ENCODE measurements at places on chromosomes 3 and 15.

DNA sequence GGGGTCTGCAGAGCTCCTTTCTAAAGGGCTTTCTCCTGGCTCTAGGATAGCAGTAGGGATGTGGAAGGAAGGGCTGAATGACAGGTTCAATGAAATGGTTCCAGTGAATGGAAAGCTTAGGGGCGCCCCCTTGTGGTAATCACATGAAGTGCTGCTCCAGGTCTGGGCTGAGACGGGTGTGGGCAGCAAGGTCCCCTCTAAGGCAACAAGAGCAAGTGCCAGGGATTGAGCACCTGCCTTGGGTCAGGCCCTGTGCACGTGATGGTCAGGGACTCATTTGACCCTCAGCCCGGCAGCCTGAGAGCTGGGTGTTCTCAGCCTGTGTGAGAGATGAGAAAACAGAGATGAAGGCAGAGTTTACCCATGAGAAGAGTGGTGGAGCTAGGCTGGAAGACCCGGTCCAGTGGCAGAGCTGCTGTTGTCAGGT, 12.1 kb upstream of the CX3CR1 start:
- peak; percentile 47 for DNase-seq

- no peak for DNase-seq
Observed at GRCh38 chr3:29415482-29416223, 134.8 kb downstream of the RBMS3 start.

GRCh38 chr15:38072348-38073177, 138.1 kb downstream of the TMCO5A start:
- DNase-seq = no peak

DNA sequence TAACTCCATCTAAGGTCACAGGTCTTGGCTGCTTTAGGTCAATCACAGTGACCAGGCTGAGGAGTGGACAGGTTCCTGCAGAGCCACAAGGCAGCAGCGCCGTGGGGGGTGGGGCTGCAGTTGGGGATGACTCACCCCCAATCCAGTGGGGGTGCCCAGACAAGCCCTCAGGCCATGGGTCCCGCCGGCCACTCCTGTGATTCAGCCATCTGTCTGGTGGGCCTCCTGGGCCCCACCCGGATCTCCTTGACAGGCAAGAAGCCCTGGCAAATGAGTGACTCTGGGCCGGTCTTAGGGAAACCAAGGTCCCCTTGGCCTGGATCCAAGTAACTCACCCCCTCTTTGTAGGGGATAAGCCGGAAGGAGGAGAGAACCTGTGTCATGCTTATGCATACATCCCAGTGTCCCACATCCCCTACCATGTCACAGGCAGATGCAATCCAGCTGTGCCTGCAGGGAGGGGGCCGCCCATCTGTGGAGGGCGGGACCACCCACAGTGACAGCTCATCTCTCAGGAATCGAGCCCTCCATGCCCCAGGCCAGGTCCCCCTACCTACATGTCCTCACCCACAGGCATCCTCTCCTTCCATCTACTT, 495 bp upstream of the COL7A1 start:
- DNase-seq = no peak

- no peak for DNase-seq
Observed at GRCh38 chr3:178532476-178532875, 3.8 kb upstream of the KCNMB2 start.

Data from stimulated activated CD8-positive, alpha-beta memory T cell treated with anti-CD3 and anti-CD28 coated beads, Interleukin-15, amount 100 ng/mL, for 48 hours (primary cell).